B cell (primary cell): ENCODE measurements at places on chromosomes 1 and 21. TPM values are rescaled to one million over a fixed set of nuclear protein-coding genes. Genes with fewer than 3 reads are reported as not detected.

ACTA1 gene
- polyA plus RNA-seq = 0.21 and 0.30 TPM in 2 replicates

TMEM269 gene
- polyA plus RNA-seq = 0.21 and 0.32 TPM in 2 replicates

SLC35F3 gene
- polyA plus RNA-seq = not detected in 2 replicates

GRCh38 chr1:110672001-110672752, 2.6 kb downstream of the KCNA3 start:
- H3K4me3 ChIP-seq = peak overlapping the region; percentile 50
- DNase-seq = peak; percentile 62
- no peaks in the 10 kb centered on the region for H3K27me3 ChIP-seq
- H3K36me3 ChIP-seq = peaks cover 6% of the 10 kb centered on the region
- H3K27ac ChIP-seq = peak overlapping the region; percentile 68

- H3K27me3 ChIP-seq = no peaks in the 10 kb centered on the region
- peaks cover 12% of the 10 kb centered on the region for H3K4me1 ChIP-seq
- no peak overlapping the region for H3K27ac ChIP-seq
- no peak overlapping the region for H3K4me3 ChIP-seq
- DNase-seq = no peak
- peaks cover 18% of the 10 kb centered on the region for H3K36me3 ChIP-seq
Observed at GRCh38 chr1:150928286-150928685, 2.1 kb downstream of the SETDB1 start.

- no peak overlapping the region for H3K27ac ChIP-seq
- DNase-seq = no peak
- H3K27me3 ChIP-seq = no peaks in the 10 kb centered on the region
- H3K4me3 ChIP-seq = no peak overlapping the region
- H3K4me1 ChIP-seq = no peaks in the 10 kb centered on the region
Observed at GRCh38 chr1:48735796-48736195, 40.9 kb downstream of the BEND5 start.

- DNase-seq = no peak
- no peak overlapping the region for H3K27ac ChIP-seq
- H3K4me3 ChIP-seq = no peak overlapping the region
- no peaks in the 10 kb centered on the region for H3K27me3 ChIP-seq
- H3K36me3 ChIP-seq = no peaks in the 10 kb centered on the region
Observed at GRCh38 chr21:31414263-31415000, 70.4 kb upstream of the TIAM1 start.

DNA sequence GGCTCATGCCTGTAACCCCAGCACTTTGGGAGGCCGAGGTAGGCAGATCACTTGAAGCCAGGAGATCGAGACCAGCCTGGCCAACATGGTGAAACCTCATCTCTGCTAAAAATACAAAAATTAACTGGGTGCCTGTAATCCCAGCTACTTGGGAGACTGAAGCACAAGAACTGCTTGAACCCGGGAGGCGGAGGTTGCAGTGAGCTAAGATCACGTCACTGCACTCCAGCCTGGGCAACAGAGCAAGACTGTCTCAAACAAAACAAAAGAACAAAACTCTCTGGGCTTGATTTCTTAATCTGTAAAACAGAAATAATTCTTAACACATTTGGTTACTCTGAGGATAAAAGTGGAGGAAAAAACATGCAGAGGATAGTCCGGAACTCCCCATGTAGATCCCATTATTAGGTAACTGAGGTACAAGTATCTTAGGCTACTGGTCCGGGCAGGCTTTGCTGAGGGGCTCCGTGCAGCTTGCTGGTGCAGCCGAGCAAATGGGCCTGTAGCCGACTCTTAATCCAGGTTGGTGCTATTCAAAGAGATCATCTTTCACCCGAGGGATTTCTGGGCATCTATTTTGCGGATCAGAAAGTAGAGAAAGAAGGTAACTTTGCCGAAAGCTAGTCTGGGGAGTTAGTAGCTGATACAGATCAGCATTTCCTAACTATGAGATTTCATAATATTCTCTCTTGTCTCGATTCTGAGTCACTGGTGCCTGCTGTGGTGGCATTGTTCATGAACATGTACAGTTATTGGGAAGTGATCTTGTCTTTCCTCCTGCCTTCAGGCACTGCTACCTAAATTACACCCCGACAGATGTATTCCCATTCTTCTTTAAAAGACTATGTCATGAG, 56.8 kb downstream of the NFIA start:
- no peaks in the 10 kb centered on the region for H3K36me3 ChIP-seq
- H3K27ac ChIP-seq = no peak overlapping the region

DNA sequence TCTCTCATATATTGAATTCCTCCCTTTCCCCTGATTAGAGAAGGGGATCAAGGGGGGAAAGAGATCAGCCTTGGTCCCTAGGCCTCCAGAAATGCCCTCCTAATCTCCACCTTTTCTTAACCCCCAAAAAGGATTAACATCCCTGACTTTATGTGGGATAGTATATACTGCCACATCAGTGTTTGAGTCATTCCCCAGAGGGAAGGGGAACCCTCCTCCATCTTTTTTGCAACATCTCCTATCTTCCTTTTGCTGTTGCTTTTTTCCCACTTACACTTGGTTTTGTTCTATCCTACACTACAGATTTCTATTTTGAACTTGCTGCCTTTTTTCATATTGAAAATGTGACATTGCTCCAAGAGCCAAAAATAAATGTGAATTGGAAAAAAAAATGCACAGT, 65.4 kb upstream of the PODN start:
- H3K4me1 ChIP-seq = no peaks in the 10 kb centered on the region
- H3K4me3 ChIP-seq = no peak overlapping the region
- no peak for DNase-seq
- no peak overlapping the region for H3K27ac ChIP-seq
- H3K27me3 ChIP-seq = no peaks in the 10 kb centered on the region
- H3K36me3 ChIP-seq = peaks cover 5% of the 10 kb centered on the region

DNA sequence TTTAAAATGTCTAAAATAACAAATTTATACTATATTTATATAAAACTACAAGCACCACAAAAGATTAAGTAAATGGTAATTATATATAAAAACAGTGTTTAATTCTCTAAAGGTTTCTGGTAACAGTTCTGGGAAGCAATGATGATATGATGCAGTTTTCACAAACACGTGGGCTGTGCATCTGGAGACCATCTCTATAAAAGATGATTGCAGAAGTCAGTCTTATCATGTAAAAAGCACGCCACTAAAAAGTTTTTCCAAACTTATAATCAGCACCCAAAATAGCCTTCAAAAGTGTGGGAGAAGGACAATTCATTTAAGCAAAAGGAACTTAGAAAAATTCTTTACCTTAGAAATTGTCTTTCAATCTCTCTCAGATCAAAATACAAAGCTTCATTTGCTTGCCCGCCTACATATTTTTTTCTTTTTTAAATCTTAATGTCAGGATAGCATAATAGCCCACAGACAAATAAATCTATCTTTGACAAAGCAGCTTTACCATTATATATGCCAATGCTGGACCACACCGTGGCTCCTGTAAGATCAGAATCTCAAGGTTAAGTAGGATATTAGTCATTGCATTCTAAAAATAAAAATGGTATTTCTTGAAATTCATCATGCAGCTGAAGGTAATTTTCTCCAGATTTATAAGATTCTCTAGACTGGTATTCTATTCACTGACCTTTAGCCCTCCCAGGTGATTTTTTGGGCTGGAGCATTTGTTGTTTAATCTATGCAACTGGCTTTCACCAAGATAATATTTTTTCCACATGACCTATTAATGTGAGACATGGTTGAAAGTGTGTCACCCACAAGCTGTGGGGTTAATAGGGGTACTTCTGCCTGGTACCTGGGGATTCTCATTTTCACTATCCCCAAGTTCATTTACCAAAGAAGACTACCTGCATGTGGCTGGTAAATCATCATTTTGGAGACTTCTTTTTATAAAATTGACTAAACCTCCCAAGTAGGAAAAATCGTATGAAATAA, 189.6 kb upstream of the ST6GALNAC5 start:
- H3K4me3 ChIP-seq = no peak overlapping the region
- no peak overlapping the region for H3K27ac ChIP-seq
- H3K27me3 ChIP-seq = no peaks in the 10 kb centered on the region
- no peaks in the 10 kb centered on the region for H3K36me3 ChIP-seq
- no peak for DNase-seq
- H3K4me1 ChIP-seq = no peaks in the 10 kb centered on the region

DNA sequence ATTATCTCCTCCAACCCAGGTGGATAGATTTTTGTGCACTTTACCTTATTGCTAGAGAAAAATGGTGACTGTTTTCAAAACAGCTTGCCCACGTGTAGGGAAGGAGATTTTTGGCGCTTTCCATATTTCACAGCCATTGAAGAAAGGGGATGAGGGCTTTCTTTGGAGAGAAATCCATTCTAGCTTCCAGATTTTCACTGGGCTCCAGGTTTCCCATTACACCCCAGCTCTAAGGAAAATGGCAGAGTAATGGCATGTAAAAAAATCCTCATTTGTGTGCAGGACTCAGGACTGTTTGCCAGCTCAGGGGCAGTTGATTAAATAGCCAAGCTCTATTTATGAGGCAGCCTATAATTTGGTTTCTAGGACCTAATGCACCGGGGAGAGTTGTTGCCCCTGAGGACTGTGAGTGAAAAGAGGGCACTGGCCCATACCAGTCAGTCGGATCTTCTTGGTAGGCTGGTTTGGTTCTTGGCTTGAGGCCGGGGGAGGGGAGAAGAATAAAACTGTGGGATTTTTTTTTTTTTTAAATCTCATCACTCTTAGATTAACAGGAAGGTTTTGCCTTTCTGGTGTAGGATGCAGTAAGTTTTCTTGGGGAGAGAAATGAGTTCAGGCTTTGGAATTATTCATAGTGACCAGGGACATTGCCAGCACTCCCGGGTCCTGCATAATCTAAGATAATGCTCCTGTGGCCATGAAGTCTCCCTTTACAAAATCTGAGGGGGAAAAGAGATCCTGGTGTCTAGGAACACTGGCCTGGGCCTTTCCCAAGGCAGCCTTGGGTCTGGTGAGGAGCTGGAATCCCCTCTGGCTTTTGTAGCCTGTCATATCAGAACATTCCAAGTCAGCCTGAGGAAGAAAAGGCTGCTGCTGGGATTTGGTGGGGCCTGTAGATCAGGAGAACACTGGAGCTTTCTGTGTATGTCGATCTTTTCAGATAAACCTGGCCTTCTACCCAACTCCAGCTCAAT, 1.9 kb upstream of the ARID1A start:
- H3K4me1 ChIP-seq = peaks cover 29% of the 10 kb centered on the region
- no peaks in the 10 kb centered on the region for H3K27me3 ChIP-seq

GRCh38 chr1:244773513-244773912, 61.9 kb upstream of the COX20 start:
- DNase-seq = no peak
- H3K4me3 ChIP-seq = no peak overlapping the region
- no peaks in the 10 kb centered on the region for H3K36me3 ChIP-seq
- H3K4me1 ChIP-seq = no peaks in the 10 kb centered on the region
- no peaks in the 10 kb centered on the region for H3K27me3 ChIP-seq
- H3K27ac ChIP-seq = no peak overlapping the region

PODN gene
- polyA plus RNA-seq = not detected in 2 replicates

SIM2 gene
- polyA plus RNA-seq = not detected in 2 replicates

- H3K27me3 ChIP-seq = no peaks in the 10 kb centered on the region
- H3K27ac ChIP-seq = no peak overlapping the region
- H3K4me1 ChIP-seq = no peaks in the 10 kb centered on the region
Observed at GRCh38 chr1:193827516-193827915, 641.1 kb upstream of the B3GALT2 start.

- no peaks in the 10 kb centered on the region for H3K27me3 ChIP-seq
- peak overlapping the region; percentile 91 for H3K27ac ChIP-seq
- no peak for DNase-seq
- peaks cover 7% of the 10 kb centered on the region for H3K36me3 ChIP-seq
Observed at GRCh38 chr21:33266789-33267135, 595 bp downstream of the IL10RB start.

DNA sequence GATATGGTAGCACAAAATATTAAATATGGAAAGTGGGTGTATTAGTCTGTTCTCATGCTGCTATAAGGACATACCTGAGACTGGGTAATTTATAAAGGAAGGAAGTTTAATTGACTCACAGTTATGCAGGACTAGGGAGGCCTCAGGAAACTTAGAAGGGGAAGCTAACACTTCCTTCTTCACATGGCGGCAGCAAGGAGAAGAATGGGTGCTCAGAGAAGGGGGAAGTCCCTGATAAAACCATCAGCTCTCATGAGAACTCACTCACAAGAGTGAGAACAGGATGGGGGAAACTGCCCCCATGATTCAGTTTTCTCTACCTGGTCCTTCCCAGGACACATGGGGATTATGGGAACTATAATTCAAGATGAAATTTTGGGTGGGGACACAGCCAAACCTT, 15.8 kb upstream of the BACE2 start:
- no peaks in the 10 kb centered on the region for H3K27me3 ChIP-seq
- H3K4me1 ChIP-seq = peaks cover 8% of the 10 kb centered on the region
- H3K4me3 ChIP-seq = no peak overlapping the region
- no peak overlapping the region for H3K27ac ChIP-seq

DNA sequence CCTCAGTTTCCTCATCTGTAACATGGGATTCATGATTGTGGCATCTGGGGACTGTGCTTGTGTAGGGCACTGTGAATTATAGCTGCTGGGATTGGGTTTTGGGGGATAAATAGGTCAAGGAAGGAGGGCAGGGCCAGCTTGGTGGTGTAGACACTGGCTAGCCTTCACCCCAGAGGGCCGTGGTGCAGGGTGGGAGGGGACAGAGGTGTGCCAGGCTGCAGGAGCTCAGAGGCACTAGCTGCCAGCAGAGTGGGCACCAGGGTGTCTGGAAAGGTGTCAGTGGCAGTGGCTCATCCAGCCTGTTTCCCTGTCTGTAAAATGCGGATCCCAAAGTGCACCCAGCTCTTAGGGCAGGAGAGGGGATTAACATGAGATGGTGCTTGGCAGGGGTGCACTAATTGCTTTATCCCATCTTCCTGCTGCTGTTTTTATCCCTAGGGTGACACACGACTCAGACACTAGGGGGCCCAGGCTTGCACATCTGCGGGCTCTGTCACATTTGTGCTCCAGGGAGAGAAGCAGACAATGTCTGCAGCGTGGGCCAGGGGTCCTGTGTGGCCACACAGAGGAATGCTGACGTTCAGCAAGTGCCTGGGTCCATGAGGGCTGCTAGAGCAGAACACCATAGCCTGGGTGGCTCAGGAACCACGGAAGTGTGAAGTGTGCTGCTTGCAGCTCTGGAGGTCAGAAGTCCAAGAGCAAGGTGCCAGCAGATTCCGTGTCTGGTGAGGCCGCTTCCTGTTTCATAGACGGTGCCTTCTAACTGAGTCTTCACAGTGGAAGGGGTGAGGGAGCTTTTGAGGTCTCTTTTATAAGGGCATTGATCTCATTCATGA, 19.3 kb downstream of the OBSCN start:
- H3K36me3 ChIP-seq = peaks cover 6% of the 10 kb centered on the region
- no peaks in the 10 kb centered on the region for H3K27me3 ChIP-seq
- no peak overlapping the region for H3K27ac ChIP-seq

CORT gene
- 0.20 TPM in 1 of 2 replicates, not detected in the other for polyA plus RNA-seq

DNA sequence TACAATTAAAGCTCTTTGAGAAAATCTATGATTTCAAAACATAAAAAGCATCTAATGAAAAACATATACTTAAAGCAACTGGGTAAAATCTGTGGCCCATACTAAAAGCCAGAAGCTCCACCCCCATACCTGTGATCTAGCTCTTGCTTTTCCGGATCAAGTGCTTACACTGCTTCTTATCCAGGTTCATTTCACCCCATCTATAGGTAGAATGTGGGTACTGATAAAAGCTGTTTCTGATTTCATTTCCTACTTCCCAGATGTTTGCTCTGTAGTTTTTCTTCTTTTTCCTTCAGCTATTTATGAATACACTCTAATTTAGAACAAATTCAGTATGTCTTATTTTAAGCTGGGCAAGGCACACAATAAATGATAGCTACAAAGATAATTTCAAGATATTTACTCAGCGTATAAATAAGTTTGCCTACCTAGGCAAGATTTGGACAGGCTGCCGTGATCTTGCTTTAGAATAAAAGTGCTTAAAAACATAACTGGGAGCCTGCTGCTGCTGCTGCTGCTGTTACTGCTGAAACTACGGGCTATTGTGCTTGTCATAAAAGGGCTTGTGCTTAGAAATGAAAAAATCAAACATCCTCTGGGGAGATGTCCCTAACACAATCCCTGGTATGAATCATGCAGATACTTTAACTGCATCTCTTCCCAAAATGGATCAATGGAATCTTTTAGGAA, 2.1 kb downstream of the SIPA1L2 start:
- peaks cover 16% of the 10 kb centered on the region for H3K4me1 ChIP-seq
- H3K36me3 ChIP-seq = no peaks in the 10 kb centered on the region
- H3K4me3 ChIP-seq = no peak overlapping the region
- H3K27me3 ChIP-seq = peaks cover 17% of the 10 kb centered on the region
